ENCODE measurements at places on chromosomes 2 and 18. TPM values are rescaled to one million over a fixed set of nuclear protein-coding genes. Genes with fewer than 3 reads are reported as not detected.

GRCh38 chr2:236918545-236918944 is 167.1 kb upstream of the COPS8 start:
- DNase-seq, result no peak

The SNRNP200 gene
- 214 TPM for total RNA-seq

DNA sequence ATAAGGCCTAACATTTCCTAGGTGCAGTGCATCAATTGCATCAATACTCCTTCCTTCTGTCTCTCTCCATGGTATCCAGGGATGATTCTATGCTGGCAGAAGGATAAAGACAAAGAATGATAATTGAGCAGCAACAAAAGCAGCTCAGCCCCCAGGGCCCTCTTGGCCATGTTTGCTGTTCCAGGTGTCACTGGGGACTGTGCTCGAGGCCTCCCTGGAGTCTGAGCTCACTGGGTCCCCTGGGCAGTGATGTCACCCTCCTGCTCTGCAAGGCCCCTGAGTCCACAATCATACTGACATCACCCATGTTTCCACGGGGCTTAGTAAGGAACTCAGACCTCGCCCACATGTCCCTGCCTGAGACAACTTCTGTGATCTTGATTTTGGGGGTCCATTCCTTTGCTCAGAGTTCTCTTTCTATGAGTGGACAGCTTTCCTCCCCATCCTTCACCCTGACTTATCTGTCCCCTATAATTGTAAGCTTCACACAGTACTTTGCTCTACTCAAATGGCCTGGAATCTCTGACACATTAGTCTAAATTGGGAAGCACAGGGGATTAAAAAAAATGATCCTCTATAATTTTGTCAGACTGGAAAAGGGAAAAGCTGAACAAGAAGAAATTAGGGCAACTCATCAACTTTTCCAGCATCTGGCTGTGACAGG is 15.8 kb upstream of the EXOC6B start:
- no peak for DNase-seq

The COL4A3 gene
- 43.9 TPM for total RNA-seq

GRCh38 chr2:58762176-58762781 is 521.2 kb upstream of the FANCL start:
- peak; percentile 65 for DNase-seq

The TTL gene
- 32.7 TPM for total RNA-seq

The MAPK4 gene
- total RNA-seq, result not detected

DNA sequence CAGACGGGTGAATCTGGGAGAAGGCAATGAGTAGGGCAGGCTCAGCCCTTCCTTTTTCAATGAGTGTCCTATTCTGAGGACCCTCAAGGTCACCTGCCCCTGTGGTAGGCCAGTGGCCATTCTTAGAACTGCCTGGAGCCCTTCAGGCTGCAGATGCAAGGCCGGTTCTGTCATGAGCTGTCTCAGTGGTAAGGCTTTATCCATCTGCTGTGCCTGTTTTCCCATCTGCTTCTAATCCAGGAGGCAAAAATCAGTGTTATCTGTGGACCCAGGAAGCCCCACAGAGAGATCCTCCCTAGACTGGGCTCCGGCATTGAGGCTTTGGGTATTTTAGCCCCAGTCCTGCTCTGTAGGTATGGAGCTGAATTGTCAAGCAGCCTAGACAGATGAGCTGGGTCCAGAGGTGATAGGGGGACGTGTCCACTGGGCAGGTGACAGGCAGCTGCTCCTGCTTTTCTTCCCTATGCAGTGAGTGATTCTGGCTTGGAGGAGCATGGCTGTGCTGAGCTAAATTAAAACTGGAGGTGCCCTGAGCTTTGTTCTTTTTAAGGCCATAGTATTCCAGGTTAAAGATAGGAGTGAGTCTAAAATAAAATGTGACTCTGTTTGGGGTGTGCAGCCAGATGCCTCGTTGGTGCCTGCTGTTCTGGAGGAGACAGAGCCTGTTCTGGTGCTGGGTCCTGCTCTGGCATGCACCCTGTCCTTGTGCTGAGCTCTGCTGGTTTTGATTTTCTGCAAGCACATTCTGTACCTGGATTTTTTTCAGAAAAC is 92.5 kb downstream of the FHOD3 start:
- DNase-seq, result no peak

GRCh38 chr2:73257425-73258125 is 23.5 kb downstream of the CCT7 start:
- no peak for DNase-seq

The ATG16L1 gene
- total RNA-seq, result 69.9 TPM

- no peak for DNase-seq
Measured at GRCh38 chr2:185372188-185372587, 366.4 kb upstream of the FSIP2 start.

- no peak for DNase-seq
Measured at GRCh38 chr2:67388680-67389079, 8.5 kb upstream of the ETAA1 start.

GRCh38 chr18:27378431-27379095 is 193.5 kb upstream of the CHST9 start:
- DNase-seq, result no peak

All from B cell (primary cell).